Cerebellar cortex (tissue), 1 donor: ENCODE measurements at places on chromosomes 4 and X.

- peak; percentile 6 for DNase-seq
Measured at GRCh38 chr4:89563431-89563830, 255.8 kb upstream of the GPRIN3 start.

DNA sequence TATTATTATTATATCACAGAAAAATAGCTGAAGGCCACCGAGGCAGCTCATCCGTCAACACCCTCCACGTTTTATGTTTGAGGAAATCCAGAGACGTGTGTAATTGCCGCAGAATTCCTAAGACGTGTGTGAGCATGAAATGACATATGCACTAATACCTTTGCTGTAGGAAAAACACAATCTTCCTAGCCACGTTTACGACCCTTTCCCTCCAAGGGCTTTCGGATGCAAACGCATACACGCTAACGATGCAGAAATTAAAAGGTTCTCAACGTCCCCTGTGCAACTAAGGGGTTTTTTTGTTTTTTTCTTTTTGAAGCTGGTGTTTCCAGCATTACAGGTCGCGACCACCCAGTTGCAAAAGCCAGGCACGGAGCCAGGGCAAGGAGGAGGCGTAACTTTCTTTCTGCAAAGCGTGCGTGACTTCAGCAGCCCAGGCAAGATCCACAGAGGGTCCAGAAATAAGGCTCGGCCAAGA, 33.8 kb downstream of the CRLF2 start:
- no peak for DNase-seq

DNA sequence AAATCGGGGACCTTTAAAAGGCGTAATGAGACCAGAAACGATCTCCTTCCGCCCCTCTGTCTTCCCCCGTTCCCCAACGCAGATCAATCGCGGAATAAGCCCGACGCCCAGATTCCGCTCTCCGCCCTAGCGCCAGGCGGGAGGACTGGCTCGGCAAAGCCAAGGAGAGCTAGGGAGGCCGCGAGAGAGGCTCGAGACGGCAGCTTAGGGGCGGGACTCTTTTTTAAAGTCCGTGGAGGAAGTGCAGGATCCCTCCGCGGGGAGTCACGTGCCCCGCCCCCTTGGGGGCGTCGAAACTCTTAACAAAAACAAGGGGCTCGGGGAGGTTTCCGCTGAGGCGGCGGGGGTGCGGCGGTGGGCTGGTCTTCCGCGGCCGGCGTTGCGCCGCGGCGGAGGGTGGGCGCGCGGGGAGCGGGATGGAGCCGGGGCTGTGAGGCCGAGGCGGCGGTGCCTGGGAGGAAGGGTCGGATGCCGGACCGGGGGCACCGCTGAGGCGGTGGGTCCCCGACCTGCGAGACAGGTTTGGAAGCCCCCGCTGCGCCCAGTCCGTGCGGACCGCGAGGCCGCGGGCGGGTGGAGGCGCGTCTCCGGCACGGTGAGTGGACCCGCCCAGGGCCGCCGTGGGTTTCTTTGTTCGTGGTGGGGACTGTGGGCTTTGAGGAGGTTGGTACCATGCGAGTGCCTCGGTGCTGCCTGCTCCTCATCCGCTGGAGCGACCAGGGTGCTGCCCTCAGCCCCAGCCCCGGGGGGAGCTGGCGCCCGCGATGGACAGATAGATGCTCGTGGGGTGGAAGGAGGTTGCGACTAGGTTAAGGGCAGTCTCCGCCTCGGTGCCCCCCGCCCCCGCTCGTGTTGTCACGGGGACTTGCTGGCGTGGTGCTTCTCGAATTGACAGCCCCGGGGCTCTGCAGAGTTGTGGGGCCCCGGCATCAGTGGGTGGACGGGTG, at the start of gene CCNG2:
Gene CCNG2 (plus strand): TSS at position 296 of the 947 bp plus-strand sequence. CDS start 1,326 bp downstream, outside the sequence.
- DNase-seq, result no peak

DNA sequence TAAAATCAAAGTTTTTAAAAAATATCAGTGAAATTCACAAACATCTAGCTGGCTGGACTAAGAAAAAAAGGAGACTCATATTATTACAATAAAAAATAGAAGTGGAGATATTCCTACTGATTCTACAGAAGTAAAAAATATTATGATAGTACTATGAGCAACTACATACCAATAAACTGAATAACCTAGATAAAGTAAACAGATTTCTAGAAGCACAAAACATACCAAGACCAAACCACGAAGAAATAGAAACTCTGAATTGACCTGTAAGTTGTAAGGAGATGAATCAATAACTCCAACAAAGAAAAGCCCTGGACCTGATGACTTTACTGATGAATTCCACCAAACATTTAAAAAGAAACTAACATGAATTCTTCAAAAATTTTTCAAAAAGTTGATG, 867.3 kb downstream of the PCDH18 start:
- no peak for DNase-seq

- DNase-seq, result no peak
Measured at GRCh38 chr4:86565651-86566050, 28.5 kb upstream of the PTPN13 start.

DNA sequence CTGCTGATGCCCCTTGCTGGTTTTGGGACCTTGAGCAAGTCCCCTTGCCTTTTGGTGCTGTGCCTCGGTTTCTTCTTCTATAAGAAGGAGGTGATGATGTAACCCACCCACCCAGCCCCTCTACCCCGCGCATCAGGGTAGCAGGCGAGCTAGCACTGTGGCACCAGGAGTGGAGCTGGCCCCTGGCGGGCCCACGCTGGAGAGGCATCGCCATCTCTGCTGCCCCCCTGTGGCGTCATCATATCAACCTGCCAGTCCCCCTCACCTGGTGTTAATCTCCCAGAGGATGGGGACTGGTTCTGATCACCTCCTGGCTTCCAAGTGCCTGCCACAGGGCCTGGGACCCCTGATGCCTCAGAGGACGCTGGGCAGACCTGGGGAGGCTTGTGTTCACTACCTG, 6.3 kb upstream of the SORCS2 start:
- DNase-seq, result no peak

DNA sequence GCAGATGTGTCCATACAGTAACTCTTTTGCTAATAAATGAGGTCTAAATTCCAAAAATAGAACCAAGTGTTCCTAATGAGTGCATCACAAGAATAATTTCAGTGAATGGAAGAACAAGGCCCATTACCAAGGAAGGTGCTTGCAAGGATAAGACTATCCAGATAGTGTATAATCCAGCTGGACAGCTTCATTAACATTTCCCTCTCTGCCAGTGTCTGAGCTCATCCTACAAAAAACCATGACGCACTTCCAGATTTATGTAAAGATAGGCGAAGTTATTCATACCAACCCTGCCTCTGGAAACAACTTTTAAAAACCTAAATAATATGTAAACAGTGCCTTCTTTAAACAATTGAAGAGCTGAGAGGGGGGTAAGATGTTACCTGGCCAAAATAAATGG, 177.9 kb upstream of the STK26 start:
- DNase-seq, result no peak

DNA sequence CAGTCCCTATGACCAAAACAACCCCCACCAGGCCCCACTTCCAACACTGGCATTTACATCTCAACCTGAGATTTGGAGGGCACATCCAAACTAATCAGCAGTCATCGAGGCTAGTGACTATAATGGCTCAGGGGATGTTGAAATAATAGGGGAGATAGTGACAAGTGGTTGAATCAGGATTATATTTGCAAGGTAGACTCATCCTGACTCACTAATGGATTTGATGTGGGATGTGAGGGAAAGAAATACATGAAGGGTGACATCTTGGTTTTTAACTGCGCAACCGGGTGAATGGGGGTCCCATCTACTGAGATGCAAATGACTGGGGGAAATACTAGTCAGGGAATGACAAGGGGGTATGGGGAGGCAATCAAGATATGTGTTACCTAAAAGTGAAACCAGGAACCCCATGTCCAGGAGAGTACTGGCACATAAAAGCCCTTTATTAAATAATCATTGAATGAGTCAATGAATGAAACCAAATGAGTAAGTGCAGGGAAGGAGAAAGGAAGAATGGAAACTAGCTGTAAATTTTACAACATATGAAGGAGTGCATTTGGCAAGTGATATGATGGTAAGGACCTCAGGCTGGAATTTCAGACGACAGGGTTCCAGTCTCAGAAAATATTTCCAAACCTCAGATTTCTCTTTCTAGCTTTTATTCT, 78.3 kb downstream of the PARM1 start:
- DNase-seq, result no peak

- DNase-seq, result no peak
Measured at GRCh38 chrX:40878766-40879165, 143.4 kb upstream of the MED14 start.

GRCh38 chr4:8090312-8090711, 68.3 kb downstream of the ABLIM2 start:
- no peak for DNase-seq

DNA sequence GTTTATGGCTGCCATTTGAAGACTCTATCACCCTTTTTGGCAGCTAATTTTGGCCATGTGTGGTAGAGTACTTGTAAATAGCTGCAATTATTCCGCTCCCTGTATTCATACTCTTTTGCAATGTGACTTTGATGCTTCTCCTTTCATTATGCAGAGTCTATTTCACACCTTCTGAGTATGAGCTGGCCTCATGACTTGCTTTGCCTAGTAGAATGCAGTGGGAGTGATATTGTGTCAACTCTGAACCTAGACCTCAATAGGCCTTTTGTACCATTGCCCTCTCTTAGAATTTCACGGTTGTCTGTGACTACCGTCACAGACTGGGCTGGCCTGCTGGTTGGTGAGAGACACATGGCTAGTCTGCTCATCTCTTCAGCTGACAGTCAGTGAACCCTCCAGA, 118.8 kb downstream of the DDIT4L start:
- DNase-seq, result no peak

- peak; percentile 7 for DNase-seq
Measured at GRCh38 chr4:56077676-56078075, 128.9 kb downstream of the CEP135 start.

- no peak for DNase-seq
Measured at GRCh38 chrX:41913476-41913875, 9.9 kb downstream of the CASK start.

DNA sequence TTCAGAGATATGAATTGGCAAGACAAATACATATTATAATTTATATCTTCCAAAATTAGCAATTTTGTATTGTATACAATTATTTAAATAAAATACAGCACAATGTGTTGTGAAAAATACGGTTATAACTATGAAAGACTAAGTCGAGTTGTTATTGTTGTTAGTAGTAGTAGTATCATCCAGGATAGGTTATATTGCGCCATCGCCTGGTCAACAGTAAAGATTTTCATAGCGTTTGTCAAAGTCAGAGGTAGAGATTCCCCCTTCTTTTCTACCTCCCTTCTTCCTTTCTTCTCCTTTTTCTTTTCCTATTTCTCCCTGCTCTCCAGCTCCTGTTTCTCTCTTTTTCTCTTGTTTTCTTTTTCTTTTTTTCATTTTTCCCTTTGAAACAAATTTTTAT, 499.1 kb upstream of the EPHA5 start:
- peak; percentile 5 for DNase-seq

- no peak for DNase-seq
Measured at GRCh38 chr4:26937139-26937538, 76.5 kb downstream of the STIM2 start.
